ENCODE measurements at places on chromosomes 16 and 17.

DNA sequence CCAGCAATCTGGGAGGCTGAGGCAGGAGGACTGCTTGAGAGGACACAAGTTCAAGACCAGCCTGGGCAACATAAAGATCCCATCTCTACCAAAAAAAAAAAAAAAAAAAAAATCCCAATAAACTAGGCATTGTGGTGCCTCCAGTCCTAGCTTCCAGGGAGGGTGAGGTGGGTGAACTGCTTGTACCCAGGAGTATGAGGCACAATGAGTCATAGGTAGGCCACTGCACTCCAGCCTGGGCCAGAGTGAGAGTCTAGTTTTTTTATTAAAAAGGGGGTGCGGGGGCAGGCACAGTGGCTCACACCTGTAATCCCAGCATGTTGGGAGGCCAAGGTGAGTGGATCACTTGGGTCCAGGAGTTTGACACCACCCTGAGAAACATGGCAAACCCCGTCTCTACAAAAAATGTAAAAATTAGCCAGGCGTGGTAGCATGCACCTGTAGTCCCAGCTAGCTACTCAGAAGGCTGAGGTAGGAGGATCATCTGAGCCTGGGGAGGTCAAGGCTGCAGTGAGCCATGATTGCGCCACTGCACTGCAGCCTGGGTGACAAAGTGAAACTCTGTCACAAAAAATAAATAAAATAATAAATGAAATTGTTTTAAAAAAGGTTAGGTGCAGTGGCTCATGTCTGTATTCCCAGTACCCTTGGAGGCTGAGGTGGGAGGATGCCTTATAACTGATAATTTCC, 7.8 kb upstream of the CHST6 start:
- no peak for DNase-seq

DNA sequence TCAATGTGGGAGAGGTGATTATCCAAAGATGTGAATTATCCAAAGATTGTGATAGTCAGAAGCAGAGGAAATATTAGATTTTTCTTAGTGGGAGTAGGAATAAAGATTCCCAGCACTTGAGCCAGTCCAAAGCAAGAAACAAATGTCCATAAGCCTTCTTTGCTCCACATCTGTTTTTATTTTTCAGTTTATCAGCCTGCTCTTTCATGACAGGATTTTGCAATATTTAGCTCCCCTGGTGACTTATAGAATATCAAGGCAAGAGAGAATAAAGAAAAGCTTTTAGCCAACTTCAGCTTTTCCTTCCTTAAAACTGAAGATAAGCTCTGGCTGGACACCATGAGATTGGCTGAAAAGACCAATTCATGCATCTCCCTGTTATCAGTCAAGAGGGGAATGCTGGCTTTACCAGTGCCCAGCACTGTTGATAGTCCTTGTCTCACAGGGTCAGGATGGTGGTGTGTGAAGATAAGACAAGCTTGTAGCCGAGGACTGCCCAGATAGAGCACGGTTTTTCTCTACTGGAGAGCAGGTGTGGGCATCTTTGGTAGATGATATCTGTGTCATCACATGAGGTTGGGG, 706.5 kb downstream of the KCNJ2 start:
- DNase-seq = no peak

DNA sequence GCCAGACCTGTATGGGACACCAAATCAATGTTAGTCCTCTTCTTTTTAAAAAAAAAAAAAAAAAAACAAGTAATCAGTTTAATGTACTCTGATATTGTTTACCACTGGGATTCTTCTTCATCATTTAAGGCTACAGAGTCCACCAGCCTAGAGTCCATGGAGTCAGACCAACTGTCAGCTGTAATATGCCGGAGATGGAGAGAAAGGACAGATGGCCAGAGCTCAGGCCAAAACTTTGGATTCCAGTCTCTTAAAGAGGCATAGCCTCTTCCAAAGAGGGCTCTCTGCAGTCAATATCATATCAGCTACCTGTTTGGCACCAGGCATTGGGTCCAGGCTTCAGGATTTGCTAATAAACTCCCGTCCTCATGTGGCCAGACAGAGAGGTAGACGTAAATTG, 469.6 kb upstream of the HSBP1 start:
- no peak for DNase-seq

GRCh38 chr17:57677301-57677700, 67.8 kb downstream of the CCDC182 start:
- no peak for DNase-seq

- DNase-seq = no peak
These were observed 6.3 kb upstream of the ERCC4 start for GRCh38 chr16:13913374-13914292.

Data from WERI-Rb-1 (cell line).